ENCODE measurements at places on chromosomes 4 and X. TPM values are rescaled to one million over a fixed set of nuclear protein-coding genes. Genes with fewer than 3 reads are reported as not detected.

DNA sequence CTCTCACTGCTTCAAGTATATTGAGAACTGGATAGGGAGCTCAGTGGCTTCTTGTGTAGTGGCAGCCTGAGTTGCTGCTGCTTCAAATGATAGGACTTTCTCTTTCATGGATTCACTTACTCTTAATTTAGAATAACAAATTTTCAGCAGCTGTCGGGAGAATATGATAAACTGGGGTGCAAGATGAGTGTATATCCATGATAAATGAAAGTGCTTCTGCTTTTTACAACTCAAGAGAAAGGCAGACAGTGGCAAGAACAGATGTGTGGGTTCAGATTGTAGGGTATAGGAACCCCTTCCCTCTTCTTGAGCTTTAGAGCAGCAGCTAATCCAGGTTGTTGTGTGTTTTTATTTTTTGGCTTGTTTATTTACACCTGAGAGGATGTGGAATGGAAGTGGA lies 1.0 kb downstream of the SH3BGRL start:
- no peaks in the 10 kb centered on the region for H3K27me3 ChIP-seq
- peak overlapping the region; percentile 98 for H3K27ac ChIP-seq
- H3K4me3 ChIP-seq, result peak overlapping the region; percentile 91
- no peak for DNase-seq

DNA sequence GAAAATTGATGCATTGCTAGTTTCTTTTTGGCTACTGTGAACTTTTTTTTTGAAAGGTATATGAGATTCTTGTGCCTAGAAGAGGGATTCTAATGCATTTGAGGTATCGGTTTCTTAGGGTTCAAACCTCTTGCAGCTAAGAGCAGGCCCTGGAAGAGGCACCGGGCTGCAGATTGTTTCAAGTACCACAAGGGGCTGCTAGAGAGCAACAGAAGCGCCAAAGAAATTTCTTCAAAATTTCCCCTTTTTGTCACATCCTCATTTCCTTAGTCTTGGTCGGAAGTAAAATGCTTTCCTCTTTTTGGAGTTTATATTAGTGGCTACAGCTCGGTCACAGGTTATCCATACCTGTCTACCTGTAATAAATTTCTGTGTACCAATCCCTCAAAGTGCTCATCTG lies 89.8 kb downstream of the PDGFRA start:
- DNase-seq, result no peak
- H3K27me3 ChIP-seq, result no peaks in the 10 kb centered on the region
- no peaks in the 10 kb centered on the region for H3K36me3 ChIP-seq

- no peaks in the 10 kb centered on the region for H3K36me3 ChIP-seq
- H3K4me3 ChIP-seq, result no peak overlapping the region
- no peak overlapping the region for H3K27ac ChIP-seq
These were observed 260.2 kb downstream of the IL1RAPL1 start for GRCh38 chrX:28847423-28847822.

GIMD1 gene
- not detected for total RNA-seq

KCND1 gene
- 8.2 TPM for total RNA-seq

- H3K4me1 ChIP-seq, result peaks cover 6% of the 10 kb centered on the region
- no peak overlapping the region for H3K27ac ChIP-seq
- H3K36me3 ChIP-seq, result no peaks in the 10 kb centered on the region
- H3K4me3 ChIP-seq, result no peak overlapping the region
These were observed 47.7 kb upstream of the SORCS2 start for GRCh38 chr4:7144374-7145290.

All from progenitor cell of endocrine pancreas (in vitro differentiated cells).